Subcutaneous adipose tissue (tissue), 4 donors: ENCODE measurements at places on chromosomes 13 and 19. TPM values are rescaled to one million over a fixed set of nuclear protein-coding genes. Genes with fewer than 3 reads are reported as not detected.

NOP53 gene
- 337 TPM for total RNA-seq

ACP7 gene
- total RNA-seq: not detected

ZNF728 gene
- 0.17 TPM for total RNA-seq

CYP4F2 gene
- not detected for total RNA-seq

PALM gene
- total RNA-seq: 228 TPM

ZNF181 gene
- 18.9 TPM for total RNA-seq

SLC15A1 gene
- not detected for total RNA-seq

ATP7B gene
- 12.1 TPM for total RNA-seq

CCDC97 gene
- 10.9 TPM for total RNA-seq

TPTE2 gene
- 0.94 TPM for total RNA-seq

CDC34 gene
- 44.4 TPM for total RNA-seq

KLHL1 gene
- not detected for total RNA-seq

KLK12 gene
- total RNA-seq: not detected

FLT3 gene
- 0.57 TPM for total RNA-seq

PRR22 gene
- 1.9 TPM for total RNA-seq

URAD gene
- 1.7 TPM for total RNA-seq

SLC5A5 gene
- not detected for total RNA-seq

RFPL4A gene
- total RNA-seq: not detected

GARIN5A gene
- not detected for total RNA-seq

APOC1 gene
- 112 TPM for total RNA-seq

SOX1 gene
- total RNA-seq: not detected

TLE6 gene
- 1.8 TPM for total RNA-seq

CERS1 gene
- total RNA-seq: not detected

FCAR gene
- 3.9 TPM for total RNA-seq

ZNF554 gene
- 2.4 TPM for total RNA-seq

NEK3 gene
- 47.8 TPM for total RNA-seq

FREM2 gene
- 0.19 TPM for total RNA-seq

BRME1 gene
- 0.66 TPM for total RNA-seq

SIGLEC7 gene
- total RNA-seq: 3.3 TPM
